Astrocyte (in vitro differentiated cells and primary cell): ENCODE measurements at places on chromosomes 3 and 15. TPM values are rescaled to one million over a fixed set of nuclear protein-coding genes. Genes with fewer than 3 reads are reported as not detected.
A peak's percentile ranks its signal among the peaks of the same experiment; 100 is the strongest.

DNA sequence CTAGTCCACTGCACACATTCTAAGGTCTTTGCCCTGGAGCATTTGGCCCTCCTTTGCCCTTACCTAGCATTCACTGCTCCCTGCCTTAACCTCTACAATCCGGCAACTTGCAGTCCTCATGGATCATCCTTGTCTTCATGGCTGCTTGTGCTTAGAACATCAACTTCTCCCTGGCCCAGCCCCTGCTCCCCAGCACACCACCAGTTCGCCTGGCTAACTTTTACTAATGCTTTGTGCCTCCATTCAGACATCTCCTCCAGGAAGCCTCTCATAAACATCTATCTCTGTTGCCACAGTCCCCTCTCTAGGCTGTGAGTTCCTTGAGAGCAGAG lies 57.1 kb downstream of the AAGAB start:
- DNase-seq, result no peak

- DNase-seq, result no peak
These were observed 98.7 kb downstream of the KCNMB2 start for GRCh38 chr3:178634975-178635374.

GRCh38 chr3:184546252-184546651 lies 15.3 kb upstream of the EPHB3 start:
- DNase-seq, result no peak

DNA sequence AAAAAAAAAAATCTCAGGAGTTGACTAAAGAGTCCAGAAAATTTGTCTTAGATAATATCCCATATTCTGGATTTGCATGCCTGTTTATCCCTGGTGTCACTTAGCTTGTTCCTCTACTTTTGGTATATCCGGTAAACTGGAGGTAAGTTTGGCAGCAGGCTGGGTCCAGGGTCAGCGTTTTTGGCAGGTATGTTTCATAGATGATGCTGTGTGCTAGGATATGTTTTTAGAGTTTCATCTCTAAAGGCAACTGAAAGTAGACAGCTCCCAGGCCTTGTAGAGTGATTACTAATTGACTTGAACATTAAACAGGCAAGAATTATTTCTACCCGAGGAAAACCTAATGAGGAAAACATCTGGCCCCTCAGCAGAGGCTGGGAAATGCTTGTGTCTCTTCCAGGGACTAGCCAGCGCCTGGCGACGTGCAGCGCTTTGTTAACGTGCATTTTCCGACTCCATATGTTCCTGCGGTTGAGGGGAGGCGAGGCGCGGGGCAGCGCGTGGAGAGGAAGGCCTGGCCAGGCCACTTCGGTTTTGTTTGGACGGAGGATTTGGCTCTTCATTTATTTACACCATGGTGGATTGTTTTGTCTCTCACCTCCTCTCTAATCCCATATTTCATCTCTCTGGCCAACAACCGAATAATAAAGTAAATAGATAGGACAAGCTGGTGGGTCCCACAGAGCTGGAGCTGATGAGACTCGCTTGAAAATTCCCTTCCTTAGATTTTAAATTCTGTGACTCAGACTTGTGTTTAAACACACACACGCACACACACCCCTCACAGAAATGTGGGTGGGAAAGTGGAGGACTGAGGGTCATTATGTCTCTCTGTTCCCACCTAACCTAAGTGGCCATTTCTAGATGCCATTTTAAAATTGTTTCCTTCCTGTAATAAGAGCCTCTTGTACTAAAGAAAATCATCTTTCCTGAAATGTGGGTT lies 65.3 kb downstream of the ASB7 start:
- no peak for DNase-seq

GRCh38 chr15:101599091-101599490 lies 53.1 kb downstream of the TM2D3 start:
- DNase-seq, result no peak

GRCh38 chr3:6189384-6189783 lies 671.5 kb upstream of the GRM7 start:
- no peak for DNase-seq

- DNase-seq, result no peak
These were observed 267.4 kb upstream of the HES1 start for GRCh38 chr3:193868590-193868989.

DNA sequence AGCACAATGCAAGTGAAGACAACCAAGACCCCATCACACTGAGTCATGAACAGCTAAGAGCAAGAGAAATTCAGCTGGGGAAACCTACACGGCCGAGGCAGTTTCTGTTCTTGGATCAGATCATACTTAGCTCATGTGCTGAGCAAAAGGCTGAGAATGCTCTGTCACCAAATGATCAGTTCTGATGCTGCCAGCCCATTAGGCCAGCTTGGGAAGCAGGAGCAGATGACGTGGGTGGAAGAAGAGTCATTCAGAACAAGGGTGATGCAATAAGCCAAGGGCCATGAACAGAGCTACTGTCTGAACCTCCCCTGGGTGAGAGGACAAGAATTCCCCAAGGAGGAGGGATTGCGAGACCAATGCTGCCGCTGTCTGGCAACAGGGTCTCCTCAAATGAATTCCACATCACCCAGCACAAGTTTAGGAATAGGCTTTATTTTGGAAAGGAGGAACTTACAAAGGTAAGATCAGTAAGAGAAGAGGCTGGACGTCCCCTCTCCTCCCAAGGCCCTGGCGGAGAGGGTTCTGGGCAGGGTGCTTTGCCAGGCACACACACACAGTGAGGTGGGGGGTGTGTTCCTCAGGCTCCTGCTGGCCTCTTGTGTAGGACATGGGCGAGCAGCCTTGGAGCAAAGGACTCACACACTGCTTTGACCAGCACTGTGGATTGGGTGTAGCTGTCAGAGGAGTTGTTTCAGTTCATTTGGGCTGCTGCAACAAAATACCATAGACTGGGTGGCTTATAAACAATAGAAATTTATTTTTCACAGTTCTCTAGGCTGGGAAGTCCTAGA lies 65.6 kb upstream of the CTXND1 start:
- peak; percentile 88 for DNase-seq

- no peak for DNase-seq
These were observed 11.0 kb upstream of the ADCY5 start for GRCh38 chr3:123459862-123460261.

- DNase-seq, result no peak
These were observed 70.2 kb upstream of the ABI3BP start for GRCh38 chr3:101063401-101063800.

GRCh38 chr3:143081844-143082778 lies 37.5 kb upstream of the CHST2 start:
- no peak for DNase-seq

DNA sequence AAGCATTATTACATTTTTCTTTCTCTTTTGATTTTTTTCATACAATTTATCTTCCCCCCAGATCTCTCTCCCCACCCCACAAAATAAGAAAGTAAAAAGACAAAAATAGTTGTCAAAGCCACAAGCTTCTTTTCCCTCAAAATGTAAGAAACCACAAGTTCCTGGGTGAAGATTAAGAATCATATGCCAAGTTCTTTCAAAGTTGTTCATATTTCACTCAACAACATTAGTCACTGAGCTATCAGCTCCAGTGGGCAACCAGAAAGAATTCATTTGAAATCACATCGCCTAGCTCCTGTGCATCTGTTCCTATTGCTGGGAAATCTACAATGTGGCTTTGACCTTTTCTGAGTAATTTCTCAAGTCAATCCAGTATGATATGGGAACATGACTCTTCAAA lies 681.6 kb upstream of the ARPP21 start:
- peak; percentile 92 for DNase-seq

DNA sequence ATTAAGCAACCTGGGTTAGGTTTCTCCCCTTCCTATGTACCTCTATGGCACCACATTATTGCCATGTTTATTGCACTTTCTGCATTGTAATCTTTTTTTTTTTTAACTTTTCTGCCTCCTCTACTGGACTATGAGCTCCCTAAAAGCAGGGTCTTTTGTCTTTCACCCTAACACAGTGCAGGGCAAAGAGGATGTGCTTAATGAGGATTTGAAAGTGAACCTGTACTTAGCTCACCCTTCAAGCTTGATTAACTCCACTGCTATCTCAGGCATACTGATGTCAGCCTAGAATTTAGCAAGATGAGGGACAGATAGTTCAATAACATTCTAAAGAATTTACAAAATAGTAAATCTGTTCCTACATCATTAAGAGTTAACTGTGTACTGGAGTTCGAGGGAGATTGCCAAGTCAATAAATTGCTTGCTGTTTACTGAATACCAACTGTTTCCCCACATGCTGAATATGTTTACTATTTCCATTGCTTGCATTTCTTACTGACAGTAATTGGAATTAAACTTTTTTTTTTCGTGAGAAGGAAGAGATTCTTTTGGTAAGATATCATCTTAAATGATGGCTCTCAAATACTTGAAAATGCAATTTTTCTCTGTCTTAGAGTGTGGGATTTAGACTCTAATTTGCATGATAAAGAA lies 15.7 kb upstream of the PPARG start:
- DNase-seq, result no peak

DNA sequence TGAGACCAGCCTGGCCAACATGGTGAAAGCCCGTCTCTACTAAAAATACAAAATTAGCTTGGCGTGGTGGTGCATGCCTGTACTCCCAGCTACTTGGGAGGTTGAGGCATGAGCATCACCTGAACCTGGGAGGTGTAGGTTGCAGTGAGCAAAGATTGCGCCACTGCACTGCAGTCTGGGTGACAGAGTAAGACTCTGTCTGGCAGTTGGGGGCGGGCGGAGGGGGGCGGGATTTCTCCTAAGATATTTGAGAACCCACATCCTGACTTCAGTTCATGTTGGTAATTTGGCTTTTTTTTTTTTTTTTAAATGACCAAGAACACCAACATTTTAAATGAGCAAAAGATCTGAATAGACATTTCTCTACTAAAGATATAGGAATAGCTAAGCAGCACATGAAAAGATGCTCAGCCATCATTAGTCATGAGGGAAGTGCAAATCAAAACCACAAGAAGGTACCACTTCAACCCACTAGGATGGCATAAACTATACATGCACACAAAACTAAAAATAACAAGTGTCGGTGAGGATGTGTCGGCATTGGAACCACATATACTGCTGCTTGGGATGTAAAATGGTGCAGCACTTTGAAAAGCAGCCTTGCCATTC lies 75.6 kb upstream of the LMOD3 start:
- no peak for DNase-seq

Gene GRK7
- total RNA-seq, result not detected in 2 replicates

Gene ISLR
- 1.6 and 3.6 TPM in 2 replicates for total RNA-seq

Gene SEMA6D
- total RNA-seq, result 1.0 and 1.5 TPM in 2 replicates

Gene HTR3D
- not detected in 2 replicates for total RNA-seq

Gene AADAC
- total RNA-seq, result not detected in 2 replicates

Gene PIERCE2
- 1.6 and 2.6 TPM in 2 replicates for total RNA-seq

Gene CEP70
- 6.5 and 9.0 TPM in 2 replicates for total RNA-seq

Gene SLC22A13
- total RNA-seq, result 0.72 and 1.8 TPM in 2 replicates

Gene ZNF774
- 1.2 and 3.3 TPM in 2 replicates for total RNA-seq

Gene GHSR
- total RNA-seq, result not detected in 2 replicates

Gene CORO2B
- 6.2 and 7.4 TPM in 2 replicates for total RNA-seq

Gene NRG4
- 0.18 TPM in 1 of 2 replicates, not detected in the other for total RNA-seq

Gene SLC38A3
- 0.68 and 1.9 TPM in 2 replicates for total RNA-seq

Gene TOPBP1
- 19.5 and 23.9 TPM in 2 replicates for total RNA-seq

Gene SPTBN5
- total RNA-seq, result 5.3 and 6.7 TPM in 2 replicates

Gene JMJD7
- 5.7 and 7.6 TPM in 2 replicates for total RNA-seq
